DMS 273 treated with DMSO at 0.1 percent for 48 hours (cell line): ENCODE measurements at places on chromosomes 5 and 9.

DNA sequence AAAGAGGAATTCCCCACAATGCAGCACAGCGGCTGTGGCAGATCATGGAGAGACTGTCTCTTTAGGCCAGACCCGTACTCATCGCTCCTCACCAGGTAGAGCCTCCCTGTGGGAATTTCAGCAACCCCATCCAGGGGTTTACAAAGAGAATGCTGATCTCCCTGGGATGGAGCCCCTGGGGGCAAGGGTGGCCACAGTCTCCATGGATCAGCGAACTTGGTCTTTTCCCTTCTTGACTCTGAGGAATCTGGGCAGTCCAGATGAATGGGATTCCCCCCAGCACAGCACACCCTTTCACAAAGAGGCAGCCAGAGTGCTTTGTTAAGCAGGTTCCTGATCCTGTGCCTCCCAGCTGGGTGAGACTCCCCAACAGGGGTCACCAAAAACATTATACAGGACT is 108.7 kb upstream of the RGMB start:
- no peak for DNase-seq

GRCh38 chr5:150700246-150700593 is 642 bp downstream of the RBM22 start:
- DNase-seq: no peak

DNA sequence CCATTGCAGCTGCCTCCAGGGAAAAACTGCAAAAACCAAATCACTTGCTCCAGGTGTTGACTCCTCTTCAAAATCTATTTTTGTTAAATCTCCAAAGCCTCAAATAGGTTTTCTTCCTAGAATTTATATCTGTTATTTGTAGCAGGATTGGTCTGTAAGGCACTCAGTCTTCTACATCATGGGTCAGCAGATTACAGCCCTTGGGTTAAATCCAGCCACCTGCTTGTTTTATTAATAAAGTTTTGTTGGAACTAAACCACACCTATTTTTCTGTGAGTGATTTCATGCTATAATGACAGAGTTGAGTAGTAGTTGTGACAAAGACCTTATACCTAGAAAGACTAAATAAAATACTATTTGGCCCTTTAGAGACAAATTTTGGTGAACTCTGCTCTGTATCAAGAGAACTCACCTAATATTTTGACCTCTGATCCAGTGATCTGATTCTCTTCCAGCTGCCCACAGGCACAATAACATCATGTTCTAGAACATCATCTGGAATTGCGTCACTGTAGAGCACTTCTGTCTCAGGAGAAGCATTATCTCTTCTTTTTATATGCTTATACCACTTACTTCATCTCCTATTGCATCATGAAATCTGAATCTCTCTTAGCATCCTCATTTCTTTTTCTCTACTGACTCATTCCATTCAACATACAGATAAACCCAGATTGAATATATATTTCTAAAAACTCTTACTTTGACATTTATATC is 130.1 kb downstream of the RPS23 start:
- no peak for DNase-seq

DNA sequence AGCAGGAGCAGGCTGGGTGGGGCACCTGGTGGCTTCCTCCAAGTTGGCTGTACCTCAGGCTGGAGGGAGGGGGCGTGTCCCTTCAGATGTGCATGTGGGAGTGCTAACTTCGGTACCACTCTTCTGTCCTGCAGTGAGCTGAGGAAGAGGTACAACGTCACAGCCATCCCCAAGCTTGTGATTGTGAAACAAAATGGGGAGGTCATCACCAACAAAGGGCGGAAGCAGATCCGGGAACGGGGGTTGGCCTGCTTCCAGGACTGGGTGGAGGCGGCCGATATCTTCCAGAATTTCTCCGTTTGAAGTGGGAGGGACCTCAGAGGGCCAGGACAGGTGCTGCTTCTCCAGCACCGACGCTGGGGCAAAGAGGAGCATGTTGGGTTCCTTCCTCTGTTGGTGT is 9.3 kb downstream of the NXNL2 start:
- no peak for DNase-seq

DNA sequence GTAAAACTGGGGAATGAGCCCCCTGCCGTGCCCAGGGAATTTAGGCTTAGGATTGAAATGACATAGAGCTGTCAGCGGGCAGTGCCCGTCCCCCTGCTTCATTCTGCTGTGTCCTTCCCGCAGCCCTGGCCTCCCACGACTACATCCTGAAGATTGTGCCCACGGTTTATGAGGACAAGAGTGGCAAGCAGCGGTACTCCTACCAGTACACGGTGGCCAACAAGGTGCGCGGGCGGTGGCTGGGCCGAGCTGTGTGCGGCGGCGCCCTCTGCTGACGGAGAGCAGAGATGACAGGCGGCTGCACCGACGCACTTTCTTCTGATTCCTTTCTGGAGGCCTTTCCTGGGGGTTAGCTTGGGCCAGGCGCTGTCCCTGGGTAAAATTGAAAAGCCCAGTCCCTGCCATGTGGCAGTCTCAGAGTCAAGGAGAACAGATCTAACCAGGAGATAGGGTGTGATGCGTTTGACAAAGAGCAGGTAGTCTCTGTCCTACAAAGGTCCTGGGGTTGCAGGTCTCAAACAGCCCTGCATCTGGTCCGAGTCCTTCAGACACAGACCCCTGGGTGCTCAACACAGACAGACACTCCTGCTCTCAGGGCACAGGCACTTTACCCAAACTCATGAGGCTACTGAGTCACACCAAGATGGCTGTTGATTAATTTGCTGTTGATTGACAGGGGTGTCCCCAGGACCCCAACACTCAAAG is 26.8 kb upstream of the RPL26L1 start:
- DNase-seq: peak; percentile 29

DNA sequence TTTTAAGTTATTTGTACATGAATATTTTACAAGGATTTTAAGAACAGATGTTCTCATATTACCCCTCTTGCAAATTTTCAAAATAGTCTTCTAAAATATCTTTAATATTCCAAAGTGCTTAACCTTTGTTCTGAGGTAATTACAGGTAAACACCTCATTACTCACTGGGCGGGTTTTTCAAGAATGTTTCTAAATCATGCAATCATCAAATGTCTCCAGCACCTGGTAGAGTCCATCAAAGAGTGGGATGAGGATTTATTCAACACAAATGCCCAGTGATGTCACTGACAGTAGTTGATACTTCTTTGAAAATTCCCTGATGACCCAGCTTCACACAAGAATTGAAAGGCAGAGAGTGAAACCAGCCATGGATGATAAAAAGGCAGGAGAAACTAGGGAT is 114.4 kb downstream of the SEC61B start:
- DNase-seq: no peak

- DNase-seq: no peak
Measured at GRCh38 chr9:88478246-88478645, 56.7 kb upstream of the NXNL2 start.

DNA sequence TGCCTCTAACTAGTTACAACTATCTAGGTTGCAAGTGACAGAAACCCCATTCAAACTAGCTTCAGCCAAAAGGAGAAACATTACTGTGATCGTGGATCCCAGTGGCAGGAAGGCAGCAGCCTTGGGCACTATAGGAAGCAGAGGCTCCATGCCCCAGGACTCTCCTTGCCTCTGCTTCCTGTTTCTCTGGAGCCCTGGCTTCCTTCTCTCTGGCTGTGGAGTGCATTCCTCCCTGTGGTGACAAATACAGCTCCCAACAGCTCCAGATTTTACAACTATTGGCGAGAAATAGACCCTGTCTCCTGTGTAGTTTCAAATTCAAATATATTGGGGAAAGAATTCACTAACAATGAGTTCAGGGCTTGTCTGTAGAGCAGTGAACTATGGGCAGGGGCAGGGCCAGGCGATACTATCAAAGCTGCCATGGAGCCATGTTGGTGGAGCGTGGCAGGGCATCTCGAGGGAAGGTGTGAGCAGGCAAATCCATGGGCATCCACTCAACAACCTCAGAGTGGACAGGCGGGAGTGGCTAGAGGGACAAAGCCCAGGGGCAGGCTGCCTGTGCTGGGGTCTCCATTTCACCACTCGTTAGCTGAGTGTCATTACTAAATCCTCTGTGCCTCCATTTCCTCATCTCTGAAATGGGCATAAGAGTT is 189.5 kb downstream of the ERCC6L2 start:
- DNase-seq: no peak
